NCI-H82 (cell line): ENCODE measurements at places on chromosomes 3 and 15.
A peak's percentile ranks its signal among the peaks of the same experiment; 100 is the strongest.

- DNase-seq: no peak
Observed at GRCh38 chr3:59753808-59754450, 704.1 kb upstream of the CFAP20DC start.

DNA sequence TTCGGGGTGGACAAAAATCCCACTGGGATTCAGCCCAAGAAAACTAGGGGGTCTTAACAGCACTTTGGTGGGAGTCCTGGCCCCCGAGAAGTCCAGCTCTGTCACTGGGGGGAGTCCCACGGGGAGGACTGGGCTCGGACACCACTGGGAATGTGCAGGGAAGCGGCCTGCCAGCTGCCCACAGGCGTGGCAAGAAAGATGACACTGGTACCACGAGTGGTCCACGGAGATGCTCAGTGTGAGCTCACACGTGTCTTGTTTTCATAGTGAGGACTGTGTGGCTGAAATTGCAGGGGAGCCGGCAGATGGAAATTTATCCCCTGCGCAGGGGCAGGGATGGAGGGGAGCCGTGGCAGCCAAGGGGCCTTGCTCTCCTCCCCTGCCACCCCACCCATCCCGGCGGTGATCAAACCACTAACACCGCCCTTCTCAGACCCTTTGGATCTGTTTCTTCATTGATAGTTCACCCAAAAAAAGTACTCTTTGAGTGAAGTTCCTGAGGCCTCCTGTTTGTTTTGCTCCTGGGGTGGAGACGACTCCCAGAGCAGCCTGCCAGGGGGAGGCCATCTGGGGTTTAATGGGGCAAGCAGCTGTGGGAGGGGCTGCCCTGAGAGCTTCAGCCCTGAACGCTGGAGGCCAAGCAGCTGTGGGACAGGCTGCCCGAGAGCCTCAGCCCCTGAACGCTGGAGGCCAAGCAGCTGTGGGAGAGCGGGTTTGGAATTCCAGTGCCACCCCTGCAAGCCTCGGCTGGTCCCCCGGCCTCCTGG is 130.9 kb downstream of the LRRK1 start:
- DNase-seq: no peak

DNA sequence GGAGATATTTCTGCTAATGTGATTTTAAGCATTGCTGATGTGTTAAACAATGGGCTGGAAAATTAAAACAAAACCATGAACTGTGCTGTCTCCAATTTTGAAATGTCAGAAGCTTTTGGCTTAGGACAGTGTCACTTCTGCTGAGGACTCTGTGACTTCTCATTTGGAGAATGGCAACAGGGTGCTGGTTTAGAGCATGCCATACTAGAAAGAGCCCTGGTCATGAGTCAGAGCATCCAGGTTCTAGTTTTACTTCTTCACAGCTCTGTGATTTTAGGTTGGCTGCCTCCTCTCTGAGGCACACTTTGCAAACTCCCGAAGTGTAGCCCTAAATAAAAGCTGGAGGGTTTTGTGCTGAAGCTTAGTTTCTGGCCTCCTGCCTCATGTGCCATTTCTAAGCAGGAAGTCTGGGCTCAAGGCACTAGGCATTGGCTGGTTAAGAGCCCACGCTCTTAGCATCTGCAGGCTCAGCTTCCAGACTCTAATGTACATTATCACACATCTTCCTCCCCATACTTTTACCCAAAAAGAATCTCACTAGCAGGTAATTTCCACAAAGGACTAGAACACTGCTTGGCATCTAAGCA is 193.8 kb downstream of the CNTN3 start:
- no peak for DNase-seq

GRCh38 chr3:56806407-56806806 is 4.7 kb upstream of the ARHGEF3 start:
- peak; percentile 87 for DNase-seq

DNA sequence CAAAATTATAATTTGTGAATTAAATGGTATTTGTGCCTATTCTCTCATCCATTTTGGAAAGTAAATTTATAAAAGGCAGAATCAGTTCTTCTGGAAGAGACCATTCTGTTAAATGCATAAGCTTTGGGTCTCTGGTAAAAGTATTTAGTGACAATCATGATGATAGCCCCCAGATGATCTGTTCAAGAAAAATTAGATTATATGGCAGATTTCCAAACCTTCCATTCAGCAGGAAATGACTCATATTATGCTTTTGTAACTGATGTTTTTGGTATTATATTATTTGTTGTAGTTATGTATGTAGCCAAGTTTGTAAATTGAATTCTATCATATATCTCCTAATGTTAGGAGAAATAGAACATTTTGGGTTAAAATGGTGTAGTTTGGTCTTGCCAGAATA is 340.8 kb upstream of the DPH6 start:
- no peak for DNase-seq

- DNase-seq: no peak
Observed at GRCh38 chr3:67459796-67460195, 194.6 kb downstream of the SUCLG2 start.

GRCh38 chr15:73550190-73550589 is 83.0 kb downstream of the NPTN start:
- peak; percentile 35 for DNase-seq
